ENCODE measurements at places on chromosomes 12 and 14. TPM values are rescaled to one million over a fixed set of nuclear protein-coding genes. Genes with fewer than 3 reads are reported as not detected.

FAIM2 gene
- total RNA-seq = 0.35 TPM

DNA sequence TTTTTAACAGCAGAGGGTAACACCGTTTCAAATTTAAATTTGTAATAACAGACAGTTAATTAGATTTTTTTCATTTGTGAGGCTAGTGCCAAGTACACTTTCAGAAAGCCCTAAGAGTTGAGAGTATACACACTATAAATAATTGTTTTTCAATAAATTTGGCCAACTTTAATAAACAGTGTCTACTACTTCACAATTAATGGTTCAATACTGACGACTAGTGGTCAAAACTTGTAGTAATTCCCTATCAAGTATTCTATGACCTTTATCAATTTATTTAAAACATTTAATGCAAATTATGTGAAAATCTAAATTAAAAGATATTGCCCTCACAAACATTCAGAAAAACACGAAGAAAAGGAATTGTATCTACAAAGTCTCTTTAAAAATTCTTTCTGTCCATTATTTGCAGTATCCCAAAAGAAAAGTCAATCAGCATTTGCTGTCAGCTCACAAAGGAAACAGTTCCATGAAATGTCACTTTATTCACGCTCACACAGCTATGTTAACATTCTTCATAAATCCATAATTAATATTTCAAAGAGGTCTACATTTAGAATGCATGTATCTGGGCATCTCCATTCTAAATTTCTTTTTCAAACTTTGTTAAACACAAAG lies 91.2 kb downstream of the CEP128 start:
- no peak for DNase-seq

DNA sequence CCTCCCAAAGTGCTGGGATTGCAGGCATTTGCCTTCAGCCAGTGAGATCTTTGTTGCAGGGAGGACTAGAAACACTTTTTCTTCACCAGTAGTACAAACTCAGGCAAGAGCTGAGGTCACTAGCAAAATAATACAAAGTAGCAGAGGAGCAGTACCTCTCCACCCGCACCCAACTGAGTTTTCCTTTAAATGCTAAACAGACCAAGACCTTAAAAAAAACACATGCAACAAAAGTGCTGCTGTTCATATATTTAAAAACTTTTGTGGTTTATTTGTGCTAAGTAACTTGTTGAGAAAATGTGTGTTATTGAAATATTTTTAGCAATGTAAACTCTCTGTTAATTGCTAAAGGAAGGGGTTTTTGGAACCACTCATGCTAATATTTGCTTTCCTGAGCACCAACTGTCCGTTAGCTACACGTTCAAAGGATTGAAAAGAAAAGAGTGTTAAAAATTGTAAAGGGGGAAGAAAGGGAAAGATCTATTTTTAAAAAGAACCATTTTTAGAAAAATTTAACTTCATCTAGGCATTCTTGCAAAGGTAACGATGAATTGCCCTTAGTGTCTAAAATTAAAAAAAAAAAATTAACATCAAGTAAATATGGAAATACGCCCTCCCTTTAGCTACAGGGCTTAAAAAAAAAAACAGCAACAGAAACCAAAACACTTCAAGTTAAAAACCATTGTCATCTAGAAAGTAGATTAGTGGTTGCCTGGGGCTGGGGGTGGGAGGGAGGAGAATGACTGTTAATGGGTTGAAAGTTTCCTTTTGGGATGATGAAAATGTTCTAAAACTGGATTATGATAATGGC lies 114.0 kb upstream of the KRAS start:
- DNase-seq = no peak

DBX2 gene
- 0.32 TPM for total RNA-seq

DNA sequence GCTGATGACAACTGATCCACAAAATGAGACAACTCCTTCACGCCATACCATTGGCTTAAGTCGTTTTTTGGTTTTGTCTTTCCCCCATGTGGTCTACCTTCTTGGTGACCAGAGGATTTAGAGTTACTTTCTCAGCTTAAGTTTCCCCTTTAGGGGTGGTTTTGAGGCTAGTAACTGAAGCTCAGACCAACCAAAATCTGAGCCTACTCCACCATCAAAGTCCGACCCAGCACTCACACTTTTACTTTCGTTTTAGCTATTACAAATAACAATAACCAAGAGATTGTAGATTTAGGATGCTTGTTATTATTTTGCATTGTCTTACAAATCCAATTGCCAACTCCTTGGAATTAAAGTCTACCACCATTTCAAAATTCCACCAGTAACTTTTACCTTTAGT lies 130.6 kb upstream of the MDM1 start:
- no peak for DNase-seq

DNA sequence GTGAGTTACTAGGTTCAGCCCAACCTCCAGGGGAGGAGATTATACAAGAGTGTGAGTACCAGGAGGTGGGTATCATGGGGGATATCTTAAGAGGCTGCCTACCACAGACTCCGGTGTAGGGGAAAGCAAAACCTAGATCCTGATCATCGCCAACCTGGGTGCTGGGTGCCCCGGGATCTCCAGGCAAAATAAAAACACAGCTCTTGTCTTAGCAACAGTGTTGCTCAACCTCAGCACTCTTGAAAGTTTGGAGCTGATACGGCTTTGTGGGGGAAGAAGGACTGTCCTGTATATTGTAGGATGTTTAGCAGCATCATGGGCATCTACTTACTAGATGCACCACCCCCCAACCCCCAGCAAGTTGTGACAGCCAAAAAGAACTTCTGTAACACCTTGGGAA lies 74.5 kb downstream of the CCDC60 start:
- no peak for DNase-seq

DNA sequence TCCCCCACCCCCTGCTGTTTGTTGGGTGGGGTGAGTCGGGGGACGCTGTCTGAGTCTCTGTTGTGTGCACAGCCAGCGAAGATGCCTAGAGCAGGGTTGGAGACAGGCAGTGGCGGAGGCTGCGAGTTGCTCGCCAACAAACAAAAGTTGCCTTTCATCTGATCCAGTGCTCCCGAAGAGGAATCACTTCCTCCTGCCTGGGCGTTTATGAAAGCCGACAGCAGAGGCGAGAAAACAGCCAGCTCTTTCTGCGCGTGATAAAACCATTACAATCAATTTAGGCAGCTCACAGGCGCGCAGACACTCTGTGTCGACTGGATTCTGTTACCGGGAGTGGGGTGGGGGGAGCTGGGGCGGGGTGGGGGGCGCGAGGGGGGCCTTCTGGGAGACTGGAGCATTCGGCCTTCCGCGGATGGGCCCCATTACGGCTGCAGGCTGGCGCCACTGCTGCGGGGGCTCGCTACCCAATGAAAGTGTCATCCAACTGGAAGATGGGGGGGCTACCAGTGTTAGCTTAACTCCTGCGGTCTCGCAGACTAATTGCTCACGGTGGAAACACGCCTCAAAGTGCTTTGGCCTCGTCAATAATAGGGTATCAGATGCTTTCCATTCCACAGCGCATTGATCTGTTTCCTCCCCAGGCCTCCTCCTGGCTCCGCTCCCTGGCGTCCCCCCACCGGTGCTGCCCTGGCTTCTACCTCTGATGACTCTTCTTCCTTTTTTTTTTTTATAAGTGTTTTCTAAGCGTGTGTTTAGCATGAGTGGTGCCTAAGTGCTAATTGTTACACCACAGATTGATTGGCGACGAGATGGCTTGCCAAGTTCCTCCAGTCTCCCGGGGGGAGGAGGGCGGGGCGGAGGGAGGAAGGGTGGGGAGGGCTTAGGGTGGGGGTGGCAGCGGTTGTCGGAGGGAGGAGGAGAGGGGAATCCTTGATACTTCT lies 678.4 kb downstream of the MED13L start:
- no peak for DNase-seq

All from mesenteric fat pad (tissue), 1 donor.